ENCODE measurements at places on chromosomes 4 and X.

GRCh38 chr4:157075811-157076577 lies at the start of gene GLRB:
Gene GLRB (plus strand): TSS chr4:157076150. CDS start chr4:157078025, 1,875 bp downstream.
- peak; percentile 11 for DNase-seq

GRCh38 chr4:39655876-39656275 lies 17.2 kb upstream of the SMIM14 start:
- no peak for DNase-seq

DNA sequence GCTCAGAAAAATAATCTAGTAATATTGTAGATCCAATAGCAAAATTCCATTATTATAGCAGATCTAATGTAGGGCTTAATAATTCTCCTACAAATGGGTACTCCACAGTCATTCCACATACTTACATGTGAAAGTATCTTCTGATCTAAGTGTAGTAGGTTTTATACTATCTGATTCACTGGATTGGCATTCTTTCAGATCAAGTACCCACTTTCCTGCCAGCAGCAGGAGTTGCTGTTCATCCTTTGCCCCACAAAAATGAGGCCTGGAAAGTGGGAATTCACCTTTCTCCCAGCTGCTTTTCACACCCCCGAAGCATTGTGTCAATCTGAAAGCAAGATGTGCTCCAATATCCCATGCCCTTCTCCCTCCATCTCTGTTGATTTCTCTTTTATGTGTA lies 77.1 kb upstream of the RXFP1 start:
- DNase-seq: no peak

DNA sequence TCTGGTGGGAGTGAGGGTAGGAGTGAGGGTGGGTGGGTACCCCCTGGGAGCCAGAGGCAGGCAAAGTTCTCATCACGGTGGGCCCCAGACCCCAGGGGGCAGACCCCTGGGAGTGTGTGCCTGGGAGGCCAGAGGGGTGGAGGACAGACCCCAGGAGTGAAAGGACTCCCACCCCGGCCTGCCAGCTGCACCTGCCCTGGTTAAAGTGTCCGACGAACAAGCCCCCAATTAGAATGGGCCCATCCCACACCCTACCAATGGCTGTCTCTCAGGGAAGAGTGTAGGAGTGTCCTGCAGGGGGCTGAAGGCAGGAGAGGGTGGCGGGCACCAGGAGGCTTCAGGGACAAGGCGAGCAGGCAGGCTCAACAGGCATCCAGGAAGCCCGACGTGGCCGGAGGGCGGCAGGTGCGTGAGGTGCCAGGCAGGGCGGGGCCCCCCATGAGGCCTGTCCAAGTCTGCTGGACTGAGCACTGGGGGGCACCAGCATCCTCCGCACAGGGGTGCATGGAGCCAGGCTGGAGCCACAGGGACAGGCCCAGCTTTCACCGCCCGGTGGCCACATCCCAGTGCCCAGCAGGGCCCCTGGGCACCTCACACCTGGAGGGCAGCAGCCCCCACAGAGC lies 8.7 kb downstream of the PDE6B start:
- no peak for DNase-seq

GRCh38 chrX:103063191-103063845 lies 653 bp downstream of the BEX1 start:
- DNase-seq: no peak

DNA sequence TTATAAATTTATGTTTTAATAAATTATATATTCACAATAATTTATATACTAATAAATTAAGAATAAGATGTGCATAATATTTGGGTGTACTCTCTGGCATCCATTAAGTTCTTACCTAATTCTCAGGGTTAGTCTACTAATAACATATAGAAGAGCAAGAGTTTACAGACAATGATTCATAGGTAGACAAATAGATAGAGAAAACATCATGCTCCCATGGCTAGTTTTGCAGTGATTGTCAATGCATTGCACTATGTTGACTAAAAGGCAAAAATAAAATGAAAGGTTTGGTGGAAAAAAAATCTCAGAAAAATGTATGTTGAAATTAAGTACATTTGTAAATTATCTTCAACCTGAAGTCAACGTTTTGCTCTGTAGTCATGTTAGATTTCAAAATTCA lies 606.0 kb downstream of the KCTD8 start:
- no peak for DNase-seq

DNA sequence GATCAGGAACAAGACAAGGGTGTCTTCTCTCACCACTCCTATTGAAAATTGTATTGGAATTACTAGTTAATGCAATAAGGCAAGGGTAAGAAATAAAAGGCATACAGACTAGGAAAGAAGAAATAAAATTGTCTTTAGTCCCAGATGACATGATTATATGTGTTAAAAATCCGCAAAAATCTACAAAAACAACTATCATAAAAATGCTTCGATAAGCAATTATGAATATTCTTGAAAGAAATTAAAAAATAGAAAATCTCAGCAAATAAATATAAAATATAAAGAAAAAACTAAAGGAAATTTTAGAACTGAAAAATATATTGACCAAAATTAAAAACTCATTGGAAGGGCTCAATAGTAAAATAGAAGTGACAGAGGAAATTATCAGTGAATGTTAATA lies 243.3 kb downstream of the ZNF674 start:
- no peak for DNase-seq

- DNase-seq: no peak
These were observed 7.0 kb upstream of the FRYL start for GRCh38 chr4:48787056-48787455.

DNA sequence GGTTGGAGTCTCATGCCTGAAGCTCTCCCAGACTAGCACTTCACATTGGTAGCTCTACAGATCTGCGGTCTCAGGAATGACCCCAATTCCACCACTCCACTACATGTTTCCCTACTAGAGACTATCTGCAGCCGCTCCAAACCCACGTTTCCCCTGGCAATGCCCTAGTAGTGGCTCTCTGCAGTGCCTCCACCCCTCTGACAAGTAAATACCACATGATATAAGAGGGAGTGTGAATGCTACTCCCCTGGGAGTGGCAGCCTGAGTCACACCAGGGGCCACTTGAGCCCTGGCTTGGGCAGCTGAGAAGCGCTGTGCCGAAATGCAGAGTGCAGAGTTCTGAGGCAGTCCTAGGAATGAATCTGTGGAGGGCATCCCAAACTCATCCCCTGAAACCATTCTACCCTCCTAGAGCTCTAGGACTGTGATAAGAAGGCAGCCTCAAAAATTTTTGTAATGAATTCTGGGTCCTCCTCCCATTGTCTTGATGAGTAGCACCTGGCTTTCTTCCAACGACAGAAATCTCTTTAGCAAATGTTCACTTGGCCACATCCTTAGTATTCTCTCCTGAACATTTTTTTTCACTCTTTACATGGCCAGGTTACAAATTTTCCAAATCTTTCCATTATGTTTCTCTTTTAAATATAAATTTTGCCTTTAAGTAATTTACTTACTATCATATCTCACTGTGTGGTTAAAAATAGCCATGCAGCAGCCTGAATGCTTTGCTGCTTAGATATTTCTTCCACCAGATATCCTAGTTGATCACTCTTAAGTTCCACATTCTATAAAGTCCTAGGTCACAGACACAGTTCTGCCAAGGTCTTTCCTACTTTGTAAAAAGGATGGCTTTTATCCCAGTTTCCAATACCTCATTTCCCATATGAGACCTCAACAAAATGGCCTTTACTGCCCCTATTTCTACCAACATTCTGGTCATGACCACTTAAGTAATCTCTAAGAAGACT lies 160.2 kb upstream of the CPEB2 start:
- no peak for DNase-seq

DNA sequence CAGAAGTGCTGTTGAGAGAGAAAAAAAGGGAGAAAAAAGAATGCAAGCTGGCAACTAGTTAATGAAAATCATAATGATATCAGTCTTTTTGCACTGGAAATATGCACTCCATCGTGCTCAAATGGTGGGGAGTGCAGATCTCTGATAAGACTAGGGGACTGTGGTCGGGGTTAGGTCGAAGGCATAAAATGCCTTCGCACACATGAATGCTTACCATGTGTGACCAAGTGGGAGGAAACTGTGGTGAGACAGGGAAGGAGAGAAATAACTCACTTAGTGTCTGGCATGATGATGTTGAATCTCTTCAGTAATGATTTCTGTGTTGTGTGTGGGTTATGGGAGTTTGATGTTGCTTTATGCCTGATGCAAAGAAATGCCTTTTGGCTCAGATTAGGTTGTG lies 358.9 kb downstream of the FBXO8 start:
- no peak for DNase-seq

DNA sequence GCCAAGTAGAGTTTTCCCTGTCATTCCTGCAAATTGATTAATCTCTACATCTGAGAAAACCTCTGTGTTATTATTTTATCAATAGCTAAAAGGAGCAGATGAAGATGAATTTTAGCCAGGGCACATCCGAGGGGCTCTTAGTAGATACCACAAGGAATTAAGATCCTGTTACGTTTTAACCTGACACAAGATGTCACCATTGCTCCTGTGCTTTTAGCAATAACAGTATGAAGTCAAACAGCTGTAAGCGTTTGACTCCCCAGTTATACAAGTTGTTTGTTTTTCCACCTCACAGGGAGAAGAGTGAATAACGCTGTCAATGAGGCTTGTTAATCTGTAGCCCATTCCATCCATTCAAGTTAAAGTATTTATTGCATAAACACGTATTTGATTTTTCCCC lies 76.0 kb upstream of the AP1S2 start:
- DNase-seq: peak; percentile 16

GRCh38 chr4:48772556-48772955 lies 7.5 kb downstream of the FRYL start:
- DNase-seq: no peak

DNA sequence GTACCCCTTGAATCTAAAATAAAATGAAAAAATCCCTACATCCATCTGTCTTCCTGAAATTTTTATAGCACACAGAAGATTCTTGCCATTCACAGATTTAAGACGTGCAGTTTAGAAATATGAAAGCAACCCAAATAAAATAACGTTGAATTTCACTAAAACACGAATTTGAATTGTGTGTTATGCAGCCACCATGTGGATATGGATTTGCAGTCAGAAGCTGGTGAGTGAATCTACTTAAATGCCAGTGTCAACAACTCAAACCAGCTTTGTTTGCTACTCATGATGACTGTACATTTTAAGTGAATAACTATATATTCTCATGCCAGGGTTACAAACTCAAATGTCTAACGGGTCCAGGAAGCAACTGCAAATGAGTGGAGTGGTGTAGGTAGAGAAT lies 173.0 kb upstream of the HAND2 start:
- no peak for DNase-seq

GRCh38 chrX:129637217-129638109 lies 17.3 kb downstream of the APLN start:
- DNase-seq: peak; percentile 79

- no peak for DNase-seq
These were observed 372.1 kb upstream of the SMIM31 start for GRCh38 chr4:164381859-164382258.

GRCh38 chrX:104324461-104325212 lies 69.9 kb upstream of the ESX1 start:
- no peak for DNase-seq

DNA sequence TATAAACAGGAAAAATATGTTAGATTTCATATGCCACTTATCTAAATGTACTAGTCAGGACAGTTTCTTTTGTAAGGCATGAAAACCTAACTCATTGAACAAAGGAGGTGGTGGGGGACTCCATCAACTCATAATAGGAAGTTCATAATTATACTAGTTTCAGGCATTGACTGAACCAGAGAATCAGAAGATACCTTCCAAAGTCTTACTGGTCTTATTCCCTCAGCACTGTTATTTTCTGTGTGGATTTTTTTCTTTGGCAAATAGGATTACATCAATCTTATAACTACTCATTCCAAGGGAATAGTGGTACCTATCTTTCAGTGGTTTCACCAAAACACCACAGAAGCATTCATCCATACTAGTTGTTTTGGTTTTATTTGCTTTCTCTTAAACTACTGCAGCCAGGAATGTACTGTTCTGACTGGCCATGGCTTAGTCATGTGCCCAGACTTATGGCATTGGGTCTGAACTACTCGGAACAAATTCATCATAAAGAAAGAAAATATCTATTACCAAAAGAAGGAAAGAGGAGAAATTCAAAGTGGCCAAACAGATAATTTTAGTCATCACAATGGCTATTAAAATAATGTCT lies 273.9 kb downstream of the ARAP2 start:
- no peak for DNase-seq

DNA sequence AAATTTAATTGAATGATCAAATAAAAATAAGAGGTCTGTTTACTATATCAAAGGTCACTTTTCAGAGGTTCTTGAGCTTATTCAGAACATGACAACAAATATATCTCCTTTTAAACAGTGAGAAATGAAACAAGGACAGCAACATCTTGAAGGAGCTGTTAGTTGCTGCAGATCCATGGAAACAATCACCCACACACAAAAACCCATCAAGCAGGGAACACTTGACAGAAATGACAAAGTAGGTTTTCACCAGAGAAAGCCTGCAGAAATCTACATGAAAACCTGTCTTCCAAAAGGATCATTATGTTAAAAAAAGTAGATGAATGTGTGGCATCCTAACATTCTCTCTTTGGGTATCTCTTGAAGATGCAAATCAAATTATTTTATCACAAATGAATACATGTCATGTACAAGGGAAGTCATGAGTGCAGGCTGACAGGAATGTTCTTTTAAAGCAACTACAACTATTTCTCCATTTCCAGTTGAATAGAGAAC lies 203.0 kb downstream of the GRIA2 start:
- no peak for DNase-seq

DNA sequence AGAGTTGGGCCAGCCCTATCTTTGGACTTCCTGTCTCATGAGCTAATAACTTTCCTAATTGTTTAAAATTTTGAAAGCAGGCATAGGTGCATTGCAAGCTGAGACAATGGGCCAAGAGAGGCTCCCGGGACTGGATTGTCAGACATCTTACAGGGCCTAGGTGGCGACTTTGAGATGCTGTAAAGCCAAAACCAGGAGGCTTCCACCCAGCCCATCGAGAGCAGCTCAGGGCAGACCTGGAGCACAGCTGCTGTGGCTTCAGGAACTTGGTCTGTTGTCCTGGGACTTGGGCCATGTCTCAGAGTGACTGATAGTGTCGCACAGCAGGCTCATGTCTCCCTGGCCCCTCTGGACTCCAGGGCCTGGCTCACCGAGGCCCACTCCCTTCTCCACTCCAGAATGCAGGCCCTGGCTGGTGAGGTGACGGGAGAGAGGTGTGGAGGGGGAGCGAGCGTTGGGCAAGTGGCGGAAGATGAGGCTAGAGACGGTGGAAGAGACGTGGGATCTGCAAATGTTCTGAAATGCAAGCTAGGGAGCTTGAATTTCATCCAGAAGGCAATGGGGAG lies 24.1 kb upstream of the MTM1 start:
- DNase-seq: peak; percentile 41

DNA sequence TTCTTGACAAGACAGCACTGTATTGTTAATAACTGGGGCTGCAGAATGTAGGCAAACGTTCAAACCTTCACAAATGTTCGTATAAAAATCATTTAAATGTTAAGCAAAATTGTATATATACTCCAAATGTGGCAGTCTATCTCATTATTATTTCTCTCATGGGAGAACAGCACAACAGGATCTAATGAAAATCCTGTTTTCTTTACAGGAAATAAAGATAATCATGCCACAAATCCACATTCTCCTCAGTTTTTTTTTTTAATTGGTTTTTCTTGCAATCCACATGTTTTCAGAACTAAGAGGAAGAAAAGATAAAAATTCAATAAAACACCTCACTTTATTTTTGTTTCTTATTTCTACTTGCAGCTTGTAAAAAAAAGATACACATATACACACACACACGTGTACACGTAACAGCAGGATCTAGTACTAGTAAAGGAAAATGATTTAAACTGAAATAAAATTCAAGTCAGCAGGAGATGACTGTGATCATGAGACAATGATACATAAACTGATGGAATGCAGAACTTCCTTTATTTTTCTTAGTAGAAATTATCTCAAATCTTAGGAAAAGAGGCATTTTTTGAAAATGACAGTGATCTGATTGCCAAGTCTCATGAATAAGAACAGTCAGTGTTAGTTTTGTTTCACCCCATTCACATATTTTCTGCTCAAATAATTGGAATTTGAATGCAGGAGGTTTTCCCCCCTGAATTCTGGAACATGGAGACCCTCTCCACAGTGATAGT lies 11.3 kb downstream of the APBB2 start:
- no peak for DNase-seq
